Pancreas (tissue), 10 donors: ENCODE measurements at places on chromosomes 6 and 20. TPM values are rescaled to one million over a fixed set of nuclear protein-coding genes. Genes with fewer than 3 reads are reported as not detected.

MPIG6B gene
- not detected for polyA plus RNA-seq

- H3K27me3 ChIP-seq, result no peaks in the 10 kb centered on the region
- H3K27ac ChIP-seq, result peak within 1 kb of the TSS; percentile 26
- no peaks in the 10 kb centered on the region for H3K36me3 ChIP-seq
- no peaks in the 10 kb centered on the region for H3K4me1 ChIP-seq
Measured at GRCh38 chr20:33443512-33444239, at the start of gene SNTA1. SNTA1 (minus strand) TSS chr20:33443763; CDS start chr20:33443620, 143 bp downstream.

FOXA2 gene
- 30.4 TPM for polyA plus RNA-seq

SULF2 gene
- 14.2 TPM for polyA plus RNA-seq

DNA sequence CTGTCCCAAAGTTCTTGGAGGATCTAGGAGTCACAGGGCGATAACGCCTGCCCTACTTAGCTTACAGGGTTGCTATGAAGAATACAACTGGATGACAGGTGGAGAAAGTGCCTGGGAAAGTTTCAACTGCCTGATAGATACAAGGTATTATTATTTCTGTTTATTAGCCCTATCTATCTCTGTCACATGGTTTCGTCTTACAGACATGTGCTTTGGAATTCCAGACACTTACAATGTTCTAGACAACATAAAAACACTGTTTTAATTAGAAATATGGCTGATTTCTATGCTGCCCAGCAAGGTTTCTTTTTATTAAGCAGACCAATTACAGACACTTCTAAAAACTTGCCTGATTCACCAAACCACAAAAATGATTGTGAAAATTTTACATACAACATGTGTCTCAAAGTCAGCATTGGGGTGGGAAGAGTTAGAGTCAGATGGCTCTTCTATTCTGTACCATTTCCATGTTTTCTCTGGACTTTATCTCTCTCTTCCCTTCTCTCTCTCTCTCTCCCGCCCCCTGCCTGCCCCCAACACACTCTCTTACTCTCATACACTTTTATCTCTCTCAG is 50.0 kb downstream of the GJA10 start:
- no peak overlapping the region for H3K4me3 ChIP-seq
- H3K27me3 ChIP-seq, result no peaks in the 10 kb centered on the region
- no peak overlapping the region for H3K27ac ChIP-seq
- peaks cover 16% of the 10 kb centered on the region for H3K4me1 ChIP-seq

DNA sequence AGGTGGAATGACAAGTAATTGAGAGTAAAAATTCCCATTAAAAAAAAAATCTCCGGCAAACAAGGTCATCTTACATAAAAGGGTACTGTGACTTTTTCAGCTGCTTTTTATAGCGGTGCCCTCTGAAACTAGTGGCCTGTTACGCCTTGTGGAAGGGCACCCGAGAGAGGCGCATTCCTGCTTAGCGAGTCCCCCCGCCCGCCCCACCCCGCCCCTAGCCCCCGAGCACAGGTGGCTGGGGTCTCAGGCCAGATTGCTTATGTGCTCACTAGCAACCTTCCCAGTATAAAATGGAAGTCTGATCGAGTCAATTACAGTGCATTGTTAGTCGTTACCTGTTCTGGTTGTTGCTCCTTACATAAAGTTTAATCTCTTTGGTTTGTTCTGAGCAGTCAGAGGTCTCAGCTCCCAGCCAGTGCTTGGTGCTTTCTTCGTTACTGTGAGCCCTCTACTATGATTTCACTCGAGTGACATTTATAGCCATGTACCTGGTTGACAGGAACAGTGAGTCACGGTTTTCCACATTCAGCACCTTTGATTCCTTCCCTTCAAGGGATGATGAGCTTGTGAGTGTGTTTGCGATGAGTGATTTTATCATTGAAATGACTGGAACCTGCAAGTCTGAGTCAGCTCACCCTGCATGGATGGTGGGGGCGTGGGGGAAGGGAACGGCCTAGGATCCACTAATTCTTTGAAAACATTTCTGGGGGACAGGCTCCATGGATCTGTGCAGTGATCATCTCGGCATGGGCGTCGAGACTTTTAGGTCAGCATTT is 47.6 kb downstream of the ZDHHC14 start:
- H3K36me3 ChIP-seq, result no peaks in the 10 kb centered on the region
- DNase-seq, result no peak
- no peak overlapping the region for H3K27ac ChIP-seq

STK38 gene
- 10.1 TPM for polyA plus RNA-seq

SLC22A7 gene
- polyA plus RNA-seq, result not detected

DNA sequence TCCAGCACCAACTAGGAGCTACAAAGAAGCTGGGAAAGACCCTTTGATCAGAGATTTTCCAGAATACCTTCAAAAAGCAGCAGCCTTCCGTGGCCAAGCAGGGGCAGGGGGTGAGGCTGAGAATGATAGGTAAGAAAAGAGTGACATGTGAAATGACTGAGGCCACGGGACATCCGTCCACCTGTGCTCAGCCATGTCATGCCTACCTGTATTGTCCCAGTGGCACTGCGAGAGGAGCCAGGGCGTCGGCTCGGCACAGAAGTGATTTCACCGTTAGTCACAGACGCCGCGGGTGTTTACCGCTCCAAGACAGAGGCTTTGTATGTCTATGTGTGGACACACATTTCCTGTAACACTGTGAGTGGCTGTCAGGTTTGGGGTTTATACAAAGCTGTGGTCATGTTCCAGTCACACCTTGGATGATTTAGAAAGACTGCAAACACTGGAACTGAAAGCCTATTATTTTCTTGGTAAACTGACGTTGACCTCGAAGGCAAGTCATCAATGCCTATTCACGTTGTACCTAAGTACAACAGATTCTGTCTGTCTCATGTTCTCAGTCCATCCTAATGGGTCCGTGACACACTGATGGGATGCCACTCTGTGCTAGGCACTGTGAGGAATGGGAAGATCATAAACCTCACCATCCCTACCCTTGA is 32.1 kb upstream of the JAG1 start:
- no peak overlapping the region for H3K27ac ChIP-seq
- no peak for DNase-seq
- no peaks in the 10 kb centered on the region for H3K36me3 ChIP-seq
- no peaks in the 10 kb centered on the region for H3K4me1 ChIP-seq
- no peak overlapping the region for H3K4me3 ChIP-seq
- no peaks in the 10 kb centered on the region for H3K27me3 ChIP-seq

DNA sequence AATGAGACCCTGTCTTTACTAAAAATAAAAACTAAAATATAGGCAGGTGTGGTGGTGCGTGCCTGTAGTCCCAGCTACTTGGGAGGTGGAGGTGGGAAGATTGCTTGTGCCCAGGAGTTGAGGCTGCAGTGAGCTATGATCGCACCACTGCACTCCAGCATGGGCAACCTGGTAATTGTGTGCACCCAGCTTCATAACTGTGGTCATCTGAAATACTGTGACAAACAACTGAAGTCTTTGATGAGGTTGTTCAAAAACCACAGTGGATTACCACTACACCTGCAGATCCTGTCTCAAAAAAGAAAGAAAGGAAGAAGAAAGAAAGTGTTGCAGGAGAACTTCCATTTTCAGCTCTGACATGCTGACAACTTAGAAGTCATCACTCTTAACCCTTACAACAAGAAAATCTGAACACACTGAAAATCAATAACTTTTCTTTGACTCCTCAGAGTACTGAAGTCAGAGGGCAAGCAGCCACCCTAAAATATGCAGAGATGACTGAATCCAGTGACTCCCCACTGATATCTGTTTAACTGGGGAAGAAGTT is 13.8 kb upstream of the ZBP1 start:
- H3K36me3 ChIP-seq, result no peaks in the 10 kb centered on the region
- no peaks in the 10 kb centered on the region for H3K27me3 ChIP-seq
- no peak for DNase-seq
- no peak overlapping the region for H3K4me3 ChIP-seq
- H3K27ac ChIP-seq, result no peak overlapping the region
- H3K4me1 ChIP-seq, result no peaks in the 10 kb centered on the region

- no peak for DNase-seq
- no peaks in the 10 kb centered on the region for H3K4me1 ChIP-seq
- H3K27ac ChIP-seq, result no peak overlapping the region
Measured at GRCh38 chr6:159466926-159467325, 226.1 kb downstream of the SOD2 start.

FAM83B gene
- 0.80 TPM for polyA plus RNA-seq

HLA-DRB1 gene
- polyA plus RNA-seq, result 20.2 TPM

GRCh38 chr6:39945626-39946025 is 11.4 kb upstream of the MOCS1 start:
- no peak for DNase-seq
- H3K4me1 ChIP-seq, result no peaks in the 10 kb centered on the region
- no peaks in the 10 kb centered on the region for H3K36me3 ChIP-seq
- H3K4me3 ChIP-seq, result no peak overlapping the region
- H3K27ac ChIP-seq, result no peak overlapping the region

HLA-E gene
- 85.3 TPM for polyA plus RNA-seq

GRCh38 chr6:6886171-6886885 is 221.4 kb upstream of the RREB1 start:
- H3K27ac ChIP-seq, result no peak overlapping the region
- no peak overlapping the region for H3K4me3 ChIP-seq
- no peak for DNase-seq
- no peaks in the 10 kb centered on the region for H3K4me1 ChIP-seq

DNA sequence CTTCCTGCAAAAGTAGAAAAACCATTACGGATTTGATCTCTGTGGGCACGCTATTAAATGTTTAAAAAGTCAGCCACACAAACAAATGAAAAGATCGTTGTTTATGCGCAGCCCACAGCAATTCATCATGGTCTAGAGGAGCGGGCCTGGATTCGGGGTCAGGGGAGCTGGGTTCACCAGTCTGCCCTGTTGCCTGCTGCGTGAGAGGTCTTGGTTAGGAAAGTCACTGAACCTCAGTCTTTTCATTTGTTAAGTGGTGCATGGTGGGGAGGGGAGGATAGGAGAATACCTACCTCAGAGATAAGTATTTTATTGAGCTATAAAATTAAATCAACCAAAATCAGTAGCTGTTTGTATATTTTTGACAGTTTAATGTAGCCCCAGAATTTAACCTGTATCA is 47.3 kb upstream of the FYN start:
- no peak overlapping the region for H3K27ac ChIP-seq

- no peaks in the 10 kb centered on the region for H3K4me1 ChIP-seq
- DNase-seq, result no peak
- H3K27me3 ChIP-seq, result no peaks in the 10 kb centered on the region
- no peak overlapping the region for H3K27ac ChIP-seq
- H3K4me3 ChIP-seq, result no peak overlapping the region
- H3K36me3 ChIP-seq, result no peaks in the 10 kb centered on the region
Measured at GRCh38 chr6:80442366-80442765, 335.9 kb downstream of the BCKDHB start.

GRCh38 chr20:44533928-44534327 is 12.1 kb upstream of the SERINC3 start:
- no peaks in the 10 kb centered on the region for H3K36me3 ChIP-seq
- H3K27ac ChIP-seq, result no peak overlapping the region
- no peak for DNase-seq
- H3K4me1 ChIP-seq, result no peaks in the 10 kb centered on the region

GRCh38 chr6:161091972-161092701 is 100.6 kb downstream of the MAP3K4 start:
- no peaks in the 10 kb centered on the region for H3K4me1 ChIP-seq
- H3K36me3 ChIP-seq, result peaks cover 64% of the 10 kb centered on the region
- no peak overlapping the region for H3K27ac ChIP-seq
- no peak overlapping the region for H3K4me3 ChIP-seq
- H3K27me3 ChIP-seq, result no peaks in the 10 kb centered on the region

GRCh38 chr20:59403261-59403961 is 103.0 kb downstream of the EDN3 start:
- peaks cover 9% of the 10 kb centered on the region for H3K27me3 ChIP-seq
- peaks cover 6% of the 10 kb centered on the region for H3K4me1 ChIP-seq
- H3K36me3 ChIP-seq, result no peaks in the 10 kb centered on the region
- no peak overlapping the region for H3K4me3 ChIP-seq
- no peak overlapping the region for H3K27ac ChIP-seq

FAM83D gene
- polyA plus RNA-seq, result 0.38 TPM

HLA-DQA1 gene
- 4.5 TPM for polyA plus RNA-seq

DNA sequence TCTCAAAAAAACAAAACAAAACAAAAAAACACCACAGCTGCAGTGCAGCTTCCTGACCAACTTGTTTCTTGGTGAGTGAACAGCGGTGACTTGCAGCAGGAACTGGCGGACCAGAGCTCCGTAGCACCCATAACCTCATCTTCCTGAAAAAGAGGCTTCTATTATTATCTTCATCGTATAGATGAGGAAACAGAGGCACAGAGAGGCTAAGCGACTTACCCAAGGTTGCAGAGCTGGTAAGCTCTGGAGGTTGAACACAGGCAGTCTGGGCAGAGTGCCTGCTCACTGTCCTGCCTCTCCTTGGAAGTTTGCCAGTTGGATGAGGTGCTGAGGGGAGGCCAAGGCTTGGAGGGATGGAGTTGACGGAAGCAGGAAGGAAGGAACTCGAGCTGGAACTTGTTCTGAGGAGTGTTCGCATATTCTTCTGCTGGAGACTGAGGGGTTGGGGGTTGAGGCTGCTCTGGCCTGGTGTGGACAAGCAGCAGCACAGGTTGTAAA is 47.9 kb upstream of the CCDC167 start:
- H3K4me3 ChIP-seq, result no peak overlapping the region
- no peaks in the 10 kb centered on the region for H3K36me3 ChIP-seq
- no peaks in the 10 kb centered on the region for H3K4me1 ChIP-seq
- no peaks in the 10 kb centered on the region for H3K27me3 ChIP-seq

DNA sequence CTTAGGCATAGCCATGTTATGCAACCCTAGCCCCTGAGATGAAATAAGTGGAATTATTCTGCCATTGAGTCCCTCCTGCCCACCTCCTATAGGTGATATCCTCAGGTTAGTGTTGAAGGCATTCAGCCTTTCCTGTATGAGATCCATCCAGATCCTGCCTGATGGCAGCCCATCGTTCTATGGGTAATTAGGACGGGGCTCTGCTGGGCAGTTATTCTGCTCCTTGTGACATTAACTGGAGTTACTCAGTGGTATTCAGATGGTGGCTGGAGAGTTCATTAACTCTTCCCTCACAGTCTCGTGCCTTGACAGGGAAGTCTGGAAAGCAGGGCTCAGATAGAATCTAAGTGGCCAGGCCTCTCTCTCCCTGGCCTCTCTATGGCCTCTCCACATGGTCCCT is 9.3 kb upstream of the GMDS start:
- H3K27me3 ChIP-seq, result no peaks in the 10 kb centered on the region
- H3K27ac ChIP-seq, result no peak overlapping the region
- peaks cover 5% of the 10 kb centered on the region for H3K36me3 ChIP-seq
- DNase-seq, result no peak
- H3K4me1 ChIP-seq, result peaks cover 7% of the 10 kb centered on the region
- no peak overlapping the region for H3K4me3 ChIP-seq

GNMT gene
- polyA plus RNA-seq, result 57.9 TPM

CST4 gene
- not detected for polyA plus RNA-seq

CD83 gene
- 2.5 TPM for polyA plus RNA-seq

DNA sequence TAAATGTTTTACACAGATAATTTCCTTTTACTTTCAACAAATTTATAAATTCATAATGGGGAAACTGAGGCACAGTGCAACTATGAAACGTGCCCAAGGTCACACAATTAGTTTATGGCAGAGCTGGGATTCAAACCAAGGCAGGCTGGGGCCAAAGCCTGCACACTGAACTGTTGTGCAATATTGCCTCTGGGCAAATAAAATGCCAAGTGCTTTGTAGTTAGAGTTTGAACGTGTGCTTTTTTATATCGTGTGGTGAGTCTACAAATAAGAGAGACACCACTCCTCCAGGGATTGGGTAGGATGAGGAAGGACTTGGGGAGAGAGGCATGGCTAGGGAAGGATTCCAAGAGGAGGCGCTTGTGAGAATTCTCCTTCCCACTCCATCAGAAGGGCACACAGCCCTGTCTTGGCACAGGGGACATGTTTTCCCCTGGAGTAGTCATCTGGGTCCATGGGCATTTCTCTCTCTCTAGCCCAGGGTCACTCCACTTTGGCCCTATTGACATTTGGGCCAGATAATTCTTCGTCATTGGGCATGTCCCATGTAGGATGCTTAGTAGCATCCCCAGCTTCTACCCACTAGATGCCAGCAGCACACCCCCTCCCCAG is 2.8 kb upstream of the CDH22 start:
- H3K27ac ChIP-seq, result no peak overlapping the region
- H3K36me3 ChIP-seq, result no peaks in the 10 kb centered on the region
- no peak for DNase-seq
- H3K27me3 ChIP-seq, result no peaks in the 10 kb centered on the region
- no peak overlapping the region for H3K4me3 ChIP-seq
